ENCODE measurements at places on chromosomes 4 and X. TPM values are rescaled to one million over a fixed set of nuclear protein-coding genes. Genes with fewer than 3 reads are reported as not detected.

DNA sequence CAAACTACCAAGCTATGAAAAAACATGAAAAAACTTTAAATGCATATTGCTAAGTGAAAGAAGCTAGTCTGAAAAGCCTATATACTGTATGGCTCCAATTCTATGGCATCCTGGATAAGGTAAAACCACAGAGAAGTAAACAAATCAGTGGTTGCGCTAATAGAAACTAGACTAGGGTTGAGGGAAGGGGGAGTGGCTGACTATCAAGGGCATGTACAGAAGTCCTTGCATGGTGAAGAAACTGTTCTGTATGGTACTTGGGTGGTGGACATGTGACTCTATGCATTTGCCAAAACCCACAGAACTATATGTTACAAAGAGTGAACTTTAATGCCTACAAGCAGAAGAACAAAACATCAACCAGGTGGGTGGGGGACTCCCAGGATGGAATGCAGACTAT lies 96.8 kb downstream of the MTMR1 start:
- no peak for DNase-seq

DNA sequence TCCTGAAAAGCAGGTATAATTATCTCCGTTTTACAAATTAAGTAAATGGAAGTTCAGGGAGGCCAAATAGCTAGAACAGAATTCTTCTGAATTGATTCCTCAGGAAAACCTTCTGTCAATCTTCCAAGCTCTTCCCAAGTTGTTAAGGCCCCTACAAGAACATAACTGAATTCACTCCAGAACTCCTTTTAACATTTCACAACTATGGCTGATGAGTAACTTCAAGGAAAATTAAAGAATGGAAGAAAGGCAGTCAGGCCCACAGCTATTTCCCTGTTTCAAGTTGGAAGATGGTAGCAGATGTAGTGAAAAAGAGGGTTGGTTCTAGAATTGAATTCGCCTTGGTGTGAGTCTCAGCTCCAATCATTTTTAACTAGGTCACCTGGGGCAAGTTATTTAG lies 15.9 kb downstream of the SETD7 start:
- no peak for DNase-seq

GRCh38 chr4:26206339-26206738 lies 114.5 kb upstream of the RBPJ start:
- DNase-seq, result peak; percentile 61

DNA sequence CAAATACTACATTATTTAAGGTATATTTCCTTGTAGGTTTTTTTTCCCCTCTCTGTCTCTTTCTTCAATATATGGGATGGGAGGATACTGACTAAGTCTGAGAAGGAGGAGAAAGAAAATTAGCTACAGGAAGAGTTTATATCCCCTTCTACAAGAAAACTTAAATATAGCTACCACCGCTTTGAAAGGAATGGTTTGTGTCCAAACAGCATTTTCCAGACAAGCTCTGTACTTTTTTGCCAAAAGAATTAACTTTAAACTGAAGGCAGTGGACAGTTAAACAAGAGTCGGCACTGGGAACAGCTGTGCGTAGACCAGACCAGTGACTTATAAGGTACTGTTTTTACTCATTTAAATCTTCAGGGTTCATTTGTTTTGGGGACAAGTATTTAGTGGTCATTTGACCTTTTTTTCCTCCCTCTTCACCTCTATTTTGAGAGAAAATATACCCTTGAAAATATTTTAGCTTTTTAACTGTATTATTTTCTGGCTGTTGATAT lies 303.7 kb downstream of the ARHGAP24 start:
- DNase-seq, result peak; percentile 24

DNA sequence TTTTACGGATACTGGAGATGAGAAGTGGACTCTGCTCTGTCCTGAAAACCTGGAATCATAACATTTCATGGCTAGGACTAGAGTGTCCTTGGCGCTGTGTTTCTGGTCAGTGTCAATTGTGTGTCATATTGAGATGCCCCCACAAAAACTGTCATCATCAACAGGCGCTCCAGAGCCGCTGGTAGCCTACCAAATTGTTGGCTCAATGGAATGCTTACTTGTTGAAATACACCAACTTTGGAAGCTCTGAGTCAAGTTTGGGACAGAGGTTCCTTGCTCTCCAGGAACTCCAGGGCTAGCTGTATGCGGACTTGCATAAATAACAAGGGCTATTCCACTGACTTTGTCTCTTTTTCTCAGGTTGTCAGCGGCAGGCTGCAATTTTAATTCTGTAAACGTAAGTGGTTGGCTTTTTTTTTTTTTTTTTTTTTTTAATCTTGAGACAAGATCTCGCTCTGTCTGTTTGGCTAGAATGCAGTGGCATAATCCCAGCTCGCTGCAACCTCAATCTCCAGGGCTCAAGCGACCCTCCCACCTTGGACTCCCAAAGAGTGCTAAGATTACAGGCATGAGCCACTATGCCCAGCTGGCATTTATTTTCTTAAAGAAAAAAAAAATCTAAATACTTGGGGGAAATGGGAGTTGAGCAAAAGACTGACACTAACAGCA lies 871 bp upstream of the HPGD start:
- peak; percentile 36 for DNase-seq

ATP1B4 gene
- not detected for total RNA-seq

GRCh38 chrX:66110112-66110511 lies 53.9 kb upstream of the HEPH start:
- peak; percentile 51 for DNase-seq

GRCh38 chrX:34275699-34276098 lies 143.6 kb upstream of the FAM47A start:
- no peak for DNase-seq

DNA sequence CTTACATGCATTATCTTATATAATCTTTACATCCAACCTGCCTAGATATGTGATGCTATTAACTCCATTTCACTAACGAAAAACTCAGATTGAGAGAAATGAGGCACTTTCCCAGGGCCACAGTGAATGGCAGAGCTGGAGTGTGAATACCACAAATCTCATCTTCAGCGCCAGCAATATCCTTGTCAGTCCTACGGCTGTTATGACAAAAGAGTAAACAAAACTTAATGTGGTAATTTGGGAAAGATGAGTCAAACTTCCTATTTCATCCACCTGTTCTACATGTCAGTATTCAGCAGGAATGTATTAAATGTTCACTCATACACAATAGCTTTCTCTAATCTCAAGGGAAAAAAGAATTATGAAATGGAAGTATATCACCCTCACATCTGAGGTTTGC lies 56.9 kb downstream of the FAT1 start:
- DNase-seq, result peak; percentile 63

GRCh38 chr4:139241086-139241783 lies 38.8 kb downstream of the MGARP start:
- DNase-seq, result no peak

ADH7 gene
- not detected for total RNA-seq

LRPAP1 gene
- total RNA-seq, result 148 TPM

NALF2 gene
- total RNA-seq, result not detected

DNA sequence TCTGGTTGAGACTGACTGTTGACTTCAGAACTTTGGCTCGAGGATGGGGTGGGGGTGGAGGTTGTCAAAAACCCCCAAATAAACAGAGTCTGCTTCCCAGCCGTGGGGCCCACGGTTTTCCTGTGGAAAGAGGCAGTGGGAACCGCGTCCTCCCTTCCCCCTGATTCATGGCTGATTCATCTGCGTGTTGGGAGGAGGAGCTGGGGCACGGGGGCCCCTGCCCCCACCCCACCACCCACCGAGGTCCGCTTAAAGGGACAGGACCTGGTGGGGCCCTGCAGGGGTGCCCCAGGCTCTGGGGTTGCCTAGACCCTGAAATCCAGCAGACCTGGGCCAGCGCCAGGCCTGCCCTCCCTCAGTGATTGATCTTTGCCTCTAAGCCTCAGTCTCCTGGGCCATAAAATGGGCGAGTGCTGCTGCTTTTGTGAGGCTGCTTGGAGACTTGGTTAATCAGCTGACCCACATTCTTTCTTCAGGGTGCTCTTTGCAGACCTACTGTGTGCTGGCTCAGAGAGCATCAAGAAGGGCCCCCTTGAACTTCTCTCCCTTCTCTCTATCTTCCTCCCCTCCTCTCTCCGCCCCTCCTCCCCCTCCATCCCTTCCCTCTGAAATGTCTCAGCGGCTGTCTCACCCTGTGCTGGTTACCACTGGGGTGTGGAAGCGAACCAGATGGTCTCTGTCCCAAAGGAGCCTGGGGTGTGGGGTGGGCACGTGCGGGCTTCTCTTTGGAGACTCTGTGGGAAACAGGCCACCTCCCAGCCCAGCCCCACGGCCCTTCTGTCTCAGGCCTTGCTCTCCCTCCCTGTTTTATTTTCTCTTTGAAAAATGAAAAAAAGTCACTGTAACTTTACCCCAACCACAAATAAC lies 9.1 kb downstream of the HTRA3 start:
- DNase-seq, result peak; percentile 65

GRCh38 chr4:94690851-94691254 lies 66.9 kb upstream of the BMPR1B start:
- DNase-seq, result peak; percentile 78

DNA sequence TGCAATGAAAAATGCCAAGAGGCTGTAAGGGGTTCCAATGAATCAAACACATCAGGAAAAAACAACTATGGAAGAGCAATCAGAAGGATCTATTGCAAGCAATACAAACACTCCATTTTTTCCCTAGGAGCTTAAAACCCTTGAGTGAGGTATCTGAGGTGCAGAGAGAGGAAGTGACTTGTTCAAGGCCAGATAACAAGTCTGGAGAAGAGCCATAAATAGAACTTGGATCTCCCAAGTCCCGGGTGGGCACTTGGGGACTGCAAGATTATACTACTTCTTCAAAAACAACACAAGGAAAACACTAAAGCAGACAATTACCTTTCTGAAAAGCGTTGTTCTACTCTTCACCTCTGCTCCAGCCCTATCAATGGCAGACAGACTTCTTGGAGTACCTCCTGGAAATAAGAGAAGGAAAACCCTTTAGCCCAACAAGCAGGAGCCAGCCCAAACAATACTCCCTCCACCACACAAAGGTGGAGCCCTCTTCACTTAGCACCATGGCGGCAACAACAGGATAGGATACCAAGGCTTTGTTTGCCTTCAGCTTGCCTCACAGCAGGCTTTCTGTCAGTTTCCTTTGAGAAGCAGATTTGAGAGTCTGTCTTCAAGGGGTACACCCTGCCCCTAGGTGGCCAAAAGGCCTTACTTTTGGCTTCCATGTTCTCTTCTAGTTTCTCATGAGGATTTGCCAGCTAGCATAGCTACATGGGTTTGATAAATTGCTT lies 26.0 kb downstream of the AIFM1 start:
- DNase-seq, result no peak

DNA sequence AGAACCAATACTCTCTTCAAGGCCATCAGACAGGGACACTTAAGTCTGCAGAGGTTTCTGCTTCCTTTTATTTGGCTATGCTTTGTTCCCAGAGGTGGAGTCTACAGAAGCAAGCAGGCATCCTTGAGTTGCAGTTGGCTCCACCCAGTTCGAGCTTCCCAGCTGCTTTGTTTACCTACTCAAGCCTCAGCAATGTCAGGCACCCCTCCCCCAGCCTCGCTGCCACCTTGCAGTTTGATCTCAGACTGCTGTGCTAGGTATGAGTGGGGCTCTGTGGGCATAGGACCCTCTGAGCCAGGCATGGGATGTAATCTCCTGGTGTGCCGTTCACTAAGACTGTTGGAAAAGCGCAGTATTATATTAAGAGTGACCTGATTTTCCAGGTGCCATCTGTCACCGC lies 12.6 kb upstream of the UGT2B15 start:
- DNase-seq, result no peak

DNA sequence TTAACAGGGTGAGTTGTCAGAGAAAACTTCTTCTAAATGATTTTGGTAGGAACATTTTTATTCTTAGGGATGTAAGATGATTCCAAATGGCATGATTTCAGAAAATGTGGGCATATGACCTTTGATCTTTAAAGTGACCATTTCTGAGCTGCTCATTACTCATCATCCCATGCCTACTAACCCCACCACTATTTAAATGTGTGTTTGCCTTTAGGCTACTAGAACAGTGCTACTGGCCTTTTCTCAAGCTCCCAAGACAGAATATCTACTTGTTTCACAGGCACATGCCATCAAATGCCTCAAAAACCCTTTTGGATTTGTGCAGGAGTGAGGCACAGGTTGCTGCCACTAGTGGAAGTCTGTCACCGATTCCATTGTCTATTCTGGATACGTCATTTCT lies 428.2 kb downstream of the ADAM29 start:
- DNase-seq, result peak; percentile 60

NKX3-2 gene
- total RNA-seq, result 0.07 TPM

GRCh38 chrX:16484338-16484737 lies 165.6 kb upstream of the S100G start:
- peak; percentile 95 for DNase-seq

GRCh38 chr4:155071962-155072361 lies 136.5 kb upstream of the NPY2R start:
- DNase-seq, result no peak

GRCh38 chr4:3340700-3341083 lies 47.9 kb downstream of the RGS12 start:
- DNase-seq, result peak; percentile 17

GRCh38 chr4:184818216-184818564 lies 7.6 kb downstream of the ACSL1 start:
- no peak for DNase-seq

NHS gene
- 5.6 TPM for total RNA-seq

DNA sequence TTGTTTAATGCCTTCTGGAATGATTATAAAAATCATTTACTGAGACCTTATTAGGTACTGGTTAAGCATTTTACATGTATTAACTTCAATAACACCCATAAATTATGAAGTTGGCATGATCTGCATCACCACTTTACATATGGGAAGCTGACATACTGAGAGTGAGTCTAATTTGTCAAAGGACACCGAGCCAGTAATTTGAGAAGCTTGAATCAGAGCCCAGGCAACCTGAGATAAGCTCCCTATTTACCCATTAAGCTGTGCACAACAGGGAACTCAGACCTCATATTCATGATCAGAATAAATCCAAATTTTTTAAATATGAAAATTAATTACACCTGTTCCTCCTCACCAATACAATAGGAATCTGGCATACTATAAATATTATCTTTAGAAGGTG lies 247.9 kb upstream of the EPHA5 start:
- peak; percentile 25 for DNase-seq

GRCh38 chr4:61070269-61070668 lies 129.9 kb upstream of the ADGRL3 start:
- peak; percentile 62 for DNase-seq

DNA sequence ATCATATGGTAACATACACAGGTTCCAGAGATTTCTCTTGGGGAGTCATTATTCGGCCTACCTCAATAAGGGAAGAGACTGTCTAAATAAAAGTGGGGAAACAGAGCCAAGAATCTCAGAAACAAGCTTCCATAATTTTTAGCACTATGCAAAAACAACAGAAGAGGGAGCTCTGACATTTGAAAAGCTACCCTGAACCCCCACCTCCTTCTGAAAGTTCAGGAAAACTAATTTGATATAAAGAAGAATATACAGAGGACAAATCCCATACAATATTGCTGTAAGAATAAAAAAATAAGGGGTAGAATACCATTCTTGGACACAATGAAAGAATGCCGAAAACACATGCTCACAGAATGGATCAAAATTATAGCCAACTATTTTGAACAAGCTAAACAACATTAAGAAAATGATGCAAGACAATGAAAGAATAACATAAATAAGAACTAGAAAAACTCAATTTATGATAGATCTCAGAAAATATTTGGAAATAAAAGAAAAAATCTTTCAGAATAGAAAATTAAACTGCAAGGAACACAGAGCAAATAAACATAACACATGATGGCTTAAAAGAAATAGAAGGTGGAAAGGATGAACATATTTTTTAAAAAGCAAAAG lies 14.4 kb upstream of the ZNF41 start:
- DNase-seq, result peak; percentile 62
